Activated CD4-positive, alpha-beta T cell treated with anti-CD3 and anti-CD28 coated beads, Interleukin-2, Interleukin-4, amounts not matched to agents 100 ng/mL and 50 ng/mL, durations not matched to agents 16 hours and 8 hours (primary cell): ENCODE measurements at places on chromosomes 6 and 20.

DNA sequence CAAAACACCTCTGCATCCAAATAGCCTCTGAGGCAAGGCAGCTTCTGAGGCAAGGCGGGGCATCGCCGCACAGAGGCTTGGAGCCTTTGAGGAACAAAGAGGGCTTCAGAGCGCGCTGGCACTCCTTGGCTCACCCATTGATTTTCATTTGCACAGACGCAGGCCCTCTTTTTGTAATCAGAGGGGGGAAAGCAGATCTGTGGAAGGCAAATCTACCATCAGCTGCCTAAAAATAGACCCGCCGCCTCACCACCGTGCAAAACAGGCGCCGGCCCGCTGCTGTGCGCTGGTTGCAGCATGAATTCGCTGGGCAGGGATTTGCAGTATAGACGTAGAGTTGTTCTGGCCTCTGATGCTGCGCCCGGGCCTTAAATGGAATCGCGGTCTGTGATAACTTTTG is 69.9 kb upstream of the STMND1 start:
- DNase-seq, result no peak

DNA sequence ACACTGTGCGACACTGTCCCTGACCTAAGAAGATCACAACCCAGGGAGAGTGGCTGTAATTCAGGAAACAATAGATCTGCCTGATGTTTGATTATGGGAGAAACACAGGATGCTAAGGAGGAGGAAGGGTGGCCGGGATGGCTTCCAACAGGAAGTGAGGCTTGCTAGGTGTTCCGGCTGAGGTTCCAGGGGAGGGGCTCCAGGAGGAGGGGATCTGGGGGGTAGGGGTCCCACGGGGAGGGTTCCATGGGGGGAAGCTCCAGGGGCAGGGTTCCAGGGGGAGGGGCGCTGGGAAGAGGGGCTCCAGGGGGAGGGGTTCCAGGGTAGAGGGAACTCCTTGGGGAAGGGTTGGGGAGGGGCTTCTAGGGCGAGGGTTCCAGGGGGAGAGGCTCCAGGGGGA is 48.6 kb downstream of the DAAM2 start:
- DNase-seq, result no peak

DNA sequence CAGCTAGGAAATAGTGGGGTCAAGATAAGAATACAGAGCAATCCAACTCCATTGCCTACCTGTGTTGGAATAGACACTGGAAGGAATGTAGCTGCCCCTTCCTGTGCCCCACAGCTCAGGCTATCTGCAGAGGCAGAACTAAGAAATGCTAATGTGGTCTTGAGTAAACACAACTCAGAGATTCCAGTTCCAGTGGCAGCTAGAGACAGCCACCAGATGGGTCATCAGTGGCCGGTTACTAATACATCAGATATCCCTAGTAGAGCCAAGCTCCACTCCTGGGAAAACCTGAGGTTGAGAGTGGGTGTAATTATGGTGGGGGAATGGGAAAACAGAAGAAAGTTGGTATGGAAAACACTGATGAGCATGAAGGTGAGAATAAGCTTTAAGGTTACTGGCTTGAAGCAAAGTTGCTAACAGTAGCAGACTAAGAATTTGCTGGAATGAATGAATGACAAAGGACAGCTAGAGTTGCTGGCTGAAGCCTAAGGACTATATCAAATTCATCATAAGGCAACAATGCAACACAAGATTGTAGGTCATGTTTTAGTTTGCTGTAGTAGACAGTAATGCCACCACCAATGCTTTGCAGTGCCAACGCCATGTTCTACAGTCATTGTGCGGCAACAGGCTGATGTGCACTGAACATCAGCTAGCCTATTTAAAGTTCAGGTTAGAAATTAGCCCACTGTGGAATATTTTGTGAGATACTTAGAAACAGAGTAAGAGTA is 28.3 kb upstream of the FAM83C start:
- DNase-seq, result no peak

GRCh38 chr6:9136141-9136822 is 700.9 kb upstream of the SLC35B3 start:
- DNase-seq, result no peak

DNA sequence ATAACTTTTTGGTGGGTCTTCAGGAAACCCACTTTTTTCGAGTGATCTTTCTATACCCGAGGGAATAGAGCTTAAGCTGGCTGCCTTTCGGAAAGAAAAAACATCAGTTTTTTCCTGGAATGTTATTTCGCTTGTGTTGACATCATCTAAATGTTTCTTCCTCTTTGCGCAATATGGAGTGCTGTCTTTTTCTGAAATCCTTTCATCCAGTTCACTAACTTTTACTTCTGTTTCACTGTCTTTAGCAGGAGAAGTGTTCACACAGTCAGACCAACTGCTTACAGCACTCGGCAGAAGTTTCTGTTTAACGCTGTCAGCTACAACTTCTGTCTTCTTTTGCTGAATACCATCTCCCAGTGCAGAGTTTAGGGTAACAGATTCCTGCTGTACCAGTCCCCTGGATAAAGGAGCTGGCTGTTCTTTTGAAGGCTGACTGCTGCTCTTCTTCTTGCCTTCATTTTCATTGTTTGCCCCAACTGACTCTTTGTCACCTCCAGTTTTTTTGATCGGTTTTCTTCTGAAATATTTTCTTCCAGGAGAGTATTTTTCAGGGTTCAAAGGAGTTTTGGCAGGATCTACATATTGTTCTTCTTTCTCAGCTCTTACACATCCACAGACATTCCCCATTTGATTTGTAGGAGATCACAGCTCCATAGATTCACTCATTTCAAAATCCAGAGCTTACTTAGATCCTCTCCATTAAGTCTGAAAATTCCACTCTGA is 50.0 kb upstream of the DST start:
- DNase-seq, result no peak

GRCh38 chr6:53899512-53899911 is 104.7 kb downstream of the LRRC1 start:
- no peak for DNase-seq

GRCh38 chr20:10137533-10137932 is 81.1 kb upstream of the SNAP25 start:
- DNase-seq, result no peak

DNA sequence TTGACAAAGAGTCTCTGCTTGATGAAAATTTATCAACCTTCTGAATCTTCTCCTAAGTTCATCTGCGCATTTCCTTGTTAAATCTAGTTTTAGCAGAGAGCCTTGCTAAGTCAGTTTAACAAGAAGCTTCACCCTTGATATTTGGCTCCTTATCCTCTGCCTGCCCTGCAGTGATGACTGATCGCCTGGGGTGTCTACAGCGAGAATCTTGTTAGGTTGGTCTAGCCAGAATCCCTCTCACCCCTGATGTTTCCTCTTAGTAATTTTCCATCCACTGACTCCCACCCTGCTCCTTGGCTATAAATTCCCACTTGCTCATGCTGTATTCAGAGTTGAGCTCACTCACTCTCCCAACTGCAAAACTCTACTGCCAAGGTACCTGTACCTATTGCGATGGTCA is 114.1 kb downstream of the TENT5A start:
- no peak for DNase-seq

- no peak for DNase-seq
Measured at GRCh38 chr6:139144490-139145085, 9.7 kb downstream of the HECA start.

DNA sequence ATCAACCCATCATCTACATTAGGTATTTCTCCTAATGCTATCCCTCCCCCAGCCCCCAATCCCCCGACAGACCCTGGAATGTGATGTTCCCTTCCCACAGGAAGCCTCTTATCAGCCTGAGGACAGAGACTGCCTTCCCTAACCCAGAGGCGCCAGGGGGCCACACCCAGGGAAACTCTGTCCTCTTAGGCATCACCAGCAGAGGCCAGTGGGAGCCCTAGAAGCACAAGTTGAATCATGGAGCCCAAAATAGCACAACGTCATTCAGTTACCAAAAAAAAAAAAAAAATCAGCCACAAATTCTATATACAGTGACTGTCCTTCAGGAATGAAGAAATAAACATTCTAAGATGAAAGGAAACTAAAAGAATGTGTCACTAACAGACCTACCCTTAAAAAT is 625.7 kb downstream of the TFAP2A start:
- no peak for DNase-seq

GRCh38 chr6:105170059-105170458 is 9.8 kb downstream of the POPDC3 start:
- DNase-seq, result no peak

DNA sequence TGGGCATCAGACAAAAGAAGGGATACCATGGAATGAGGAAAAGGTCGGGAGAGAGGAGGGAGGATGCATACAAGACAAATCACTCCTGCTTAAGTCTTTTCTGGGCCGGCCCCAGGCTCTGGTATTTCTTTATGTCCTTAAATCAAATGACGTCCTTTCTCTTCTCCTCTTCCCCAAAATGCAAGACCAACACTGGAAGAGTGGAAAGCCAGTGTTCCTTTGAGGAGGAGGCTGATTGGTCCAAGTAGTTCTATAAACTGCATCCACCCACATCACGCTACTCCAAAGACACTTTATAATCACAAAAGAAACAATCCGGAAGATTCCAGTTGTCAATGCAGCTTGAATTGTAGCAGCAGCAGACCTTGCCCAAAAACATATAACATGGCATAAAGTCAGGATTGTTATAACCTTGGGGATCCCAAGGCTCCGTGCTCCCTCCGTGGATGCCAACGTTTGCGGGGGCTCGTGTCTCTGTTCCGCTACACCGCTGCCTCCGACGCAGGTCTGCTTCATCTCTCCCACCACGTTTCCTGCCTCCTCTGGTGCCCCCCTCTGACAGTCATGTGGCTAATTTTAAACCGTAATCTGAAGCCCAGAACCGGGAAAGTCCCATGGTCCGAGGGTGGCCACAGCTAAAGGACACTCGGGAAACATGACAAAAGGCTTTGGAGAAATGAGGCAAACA is 47.1 kb downstream of the MCUR1 start:
- peak; percentile 13 for DNase-seq

GRCh38 chr6:10526156-10526555 is 5.0 kb downstream of the GCNT2 start:
- no peak for DNase-seq

GRCh38 chr6:112145080-112145573 is 57.7 kb downstream of the FAM229B start:
- no peak for DNase-seq

- DNase-seq, result no peak
Measured at GRCh38 chr6:21193790-21194475, 399.6 kb upstream of the SOX4 start.

GRCh38 chr6:87767478-87767877 is 65.4 kb upstream of the AKIRIN2 start:
- no peak for DNase-seq

- DNase-seq, result peak; percentile 15
Measured at GRCh38 chr6:111536910-111537527, 54.0 kb upstream of the REV3L start.

GRCh38 chr6:54718541-54719023 is 128.0 kb upstream of the FAM83B start:
- no peak for DNase-seq

DNA sequence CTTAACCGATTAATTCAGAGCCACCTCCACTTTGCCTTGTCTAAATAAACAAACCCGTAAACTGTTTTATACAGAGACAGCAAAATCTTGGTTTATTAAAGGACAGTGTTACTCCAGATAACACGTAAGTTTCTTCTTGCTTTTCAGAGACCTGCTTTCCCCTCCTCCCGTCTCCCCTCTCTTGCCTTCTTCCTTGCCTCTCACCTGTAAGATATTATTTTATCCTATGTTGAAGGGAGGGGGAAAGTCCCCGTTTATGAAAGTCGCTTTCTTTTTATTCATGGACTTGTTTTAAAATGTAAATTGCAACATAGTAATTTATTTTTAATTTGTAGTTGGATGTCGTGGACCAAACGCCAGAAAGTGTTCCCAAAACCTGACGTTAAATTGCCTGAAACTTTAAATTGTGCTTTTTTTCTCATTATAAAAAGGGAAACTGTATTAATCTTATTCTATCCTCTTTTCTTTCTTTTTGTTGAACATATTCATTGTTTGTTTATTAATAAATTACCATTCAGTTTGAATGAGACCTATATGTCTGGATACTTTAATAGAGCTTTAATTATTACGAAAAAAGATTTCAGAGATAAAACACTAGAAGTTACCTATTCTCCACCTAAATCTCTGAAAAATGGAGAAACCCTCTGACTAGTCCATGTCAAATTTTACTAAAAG is 2.7 kb downstream of the FOXC1 start:
- no peak for DNase-seq

GRCh38 chr6:106847116-106847515 is 127.4 kb downstream of the CD24 start:
- DNase-seq, result no peak

GRCh38 chr6:37514837-37515236 is 15.1 kb upstream of the CCDC167 start:
- DNase-seq, result no peak

- no peak for DNase-seq
Measured at GRCh38 chr6:148771212-148771601, 24.4 kb downstream of the UST start.

GRCh38 chr6:40587240-40588069 is at the start of gene LRFN2:
Gene LRFN2, minus strand, starts transcription at chr6:40587364.
- DNase-seq, result peak; percentile 66

GRCh38 chr20:46951405-46951804 is 56.8 kb downstream of the EYA2 start:
- DNase-seq, result no peak

DNA sequence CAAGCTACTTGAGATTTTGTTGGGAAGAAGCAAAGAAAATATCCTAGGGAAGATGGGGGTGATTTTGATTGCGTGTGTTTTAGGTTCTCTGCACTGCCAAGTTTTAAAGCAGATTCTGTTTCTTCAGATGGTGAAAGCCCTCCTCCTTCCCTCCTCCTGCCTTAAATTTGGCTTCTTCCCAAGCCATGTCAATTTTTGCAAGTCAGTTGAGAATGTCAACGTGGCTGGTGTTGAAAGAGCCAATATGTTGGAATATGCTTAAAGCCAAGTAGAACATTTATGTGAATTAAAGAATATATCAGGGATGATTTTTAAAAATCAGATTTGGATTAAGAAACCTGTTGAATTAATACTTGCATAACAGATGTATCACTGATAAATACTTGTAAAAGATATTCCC is 270.8 kb downstream of the ARID1B start:
- no peak for DNase-seq

DNA sequence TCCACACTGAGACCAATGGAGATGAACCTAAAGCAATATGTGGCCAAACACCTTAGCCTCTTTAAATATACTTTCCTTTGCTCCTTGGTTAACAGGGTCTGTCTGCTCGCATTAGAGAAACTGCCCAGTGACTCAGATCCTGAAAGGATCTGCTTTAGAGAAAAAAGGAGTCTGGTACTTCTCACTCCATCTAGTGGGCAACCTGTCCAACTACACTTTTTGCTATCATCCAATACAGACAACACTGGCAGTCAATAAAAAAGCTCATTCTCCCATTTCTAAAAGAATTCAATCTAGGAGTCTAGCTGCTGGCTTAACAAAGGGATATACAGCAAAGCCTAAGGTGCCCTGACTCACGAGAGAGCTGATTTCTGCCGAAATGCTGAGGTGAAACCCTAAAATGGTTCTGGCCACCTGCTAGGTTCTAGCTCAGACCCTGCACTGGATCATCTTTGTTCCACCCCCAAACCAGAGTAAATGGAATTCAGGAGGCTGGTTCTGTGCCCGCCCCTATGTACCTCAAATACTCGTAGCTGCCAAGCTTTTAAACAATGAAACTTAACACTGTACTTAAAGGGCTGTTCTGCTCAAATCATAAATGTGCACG is 11.5 kb downstream of the GNL1 start:
- peak; percentile 75 for DNase-seq

GRCh38 chr6:251920-252319 is 40.4 kb upstream of the DUSP22 start:
- DNase-seq, result peak; percentile 77
